Adipocyte (in vitro differentiated cells): ENCODE measurements at places on chromosomes 2 and 18.

DNA sequence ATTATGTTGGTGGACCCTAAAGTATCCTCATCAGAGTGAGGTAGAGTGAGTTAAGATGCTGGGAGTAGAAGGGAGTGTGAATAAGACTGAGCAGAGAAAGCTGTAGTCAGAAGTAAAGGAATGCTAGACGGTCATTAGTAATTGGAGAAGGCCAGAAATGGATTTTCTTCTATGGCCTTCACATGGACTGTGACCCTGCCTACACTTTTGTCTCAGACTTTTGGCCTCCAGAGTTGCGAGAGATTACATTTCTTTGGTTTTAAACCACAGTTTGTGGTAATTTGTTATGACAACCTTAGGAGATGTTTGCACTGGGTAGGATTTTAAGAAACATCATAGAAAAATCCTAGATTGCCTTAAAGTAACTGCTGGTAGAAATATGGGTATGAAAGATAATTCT is 1267.7 kb upstream of the TMEFF2 start:
- peak; percentile 40 for DNase-seq

DNA sequence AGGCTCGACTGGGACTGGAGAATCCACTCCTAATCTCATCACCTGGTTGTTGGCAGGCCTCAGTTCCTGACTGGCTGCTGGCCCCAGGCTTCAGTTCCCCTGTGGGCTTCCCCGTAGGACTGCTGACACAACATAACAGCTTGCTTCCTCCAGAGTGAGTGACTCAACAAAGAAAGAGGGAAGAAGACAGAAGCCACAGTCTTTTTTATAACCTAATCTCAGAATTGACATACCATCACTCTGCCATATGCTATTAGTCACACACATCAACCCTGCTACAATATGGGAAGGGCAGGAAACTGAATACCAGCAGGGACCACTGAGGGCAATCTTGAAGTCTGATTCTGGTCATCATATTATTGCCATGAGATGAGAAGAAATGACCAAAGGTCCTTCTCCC is 76.8 kb upstream of the SLC14A2 start:
- DNase-seq = no peak

DNA sequence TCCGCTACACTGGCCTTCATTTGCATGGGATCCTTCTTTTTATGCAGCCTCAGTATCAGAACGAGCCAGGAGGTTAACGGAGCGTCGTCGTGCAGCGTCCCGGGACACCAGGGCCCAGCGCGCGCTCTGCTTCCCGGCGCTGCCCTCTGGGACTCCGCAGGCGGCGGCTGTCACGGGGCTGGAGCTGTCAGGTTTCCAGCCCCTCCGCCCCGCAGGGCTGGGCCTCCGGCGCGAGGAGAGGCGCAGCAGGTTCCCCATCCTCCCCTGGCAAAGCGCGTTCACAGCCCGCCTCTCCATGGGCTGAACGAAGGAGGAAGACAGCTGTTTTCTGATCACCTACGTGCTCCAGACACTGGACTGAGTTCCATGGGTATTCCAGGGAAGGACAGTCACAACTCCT is 12.5 kb upstream of the PAX8 start:
- no peak for DNase-seq

- no peak for DNase-seq
Observed at GRCh38 chr18:6031442-6031841, 136.1 kb upstream of the TMEM200C start.

- DNase-seq = no peak
Observed at GRCh38 chr2:221779614-221780067, 207.5 kb upstream of the EPHA4 start.

DNA sequence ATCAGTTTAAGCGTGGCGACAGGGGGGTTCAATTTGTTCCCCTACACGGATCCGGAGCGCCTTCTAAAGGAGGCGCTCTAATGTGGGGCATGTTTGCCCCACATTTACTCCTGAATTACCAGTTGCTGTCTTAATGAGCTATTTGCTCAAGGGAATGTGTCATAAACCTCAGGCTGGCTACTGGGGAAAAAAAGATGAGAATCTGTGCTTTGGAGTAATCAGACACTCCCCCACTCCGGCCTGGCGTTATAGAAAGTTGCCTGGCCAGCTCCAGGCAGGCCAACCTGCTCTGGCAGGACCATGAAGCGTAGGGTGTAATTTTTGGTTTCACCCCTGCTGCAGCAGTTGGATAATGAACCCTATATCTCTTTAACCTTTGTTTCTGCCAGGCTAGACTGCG is 31.0 kb upstream of the MAP3K20 start:
- DNase-seq = no peak

GRCh38 chr2:76711490-76711889 is 810.7 kb downstream of the LRRTM4 start:
- no peak for DNase-seq

- no peak for DNase-seq
Observed at GRCh38 chr18:38886861-38887670, 1321.5 kb upstream of the CELF4 start.

GRCh38 chr2:233414273-233414654 is 60.0 kb downstream of the DGKD start:
- peak; percentile 34 for DNase-seq

DNA sequence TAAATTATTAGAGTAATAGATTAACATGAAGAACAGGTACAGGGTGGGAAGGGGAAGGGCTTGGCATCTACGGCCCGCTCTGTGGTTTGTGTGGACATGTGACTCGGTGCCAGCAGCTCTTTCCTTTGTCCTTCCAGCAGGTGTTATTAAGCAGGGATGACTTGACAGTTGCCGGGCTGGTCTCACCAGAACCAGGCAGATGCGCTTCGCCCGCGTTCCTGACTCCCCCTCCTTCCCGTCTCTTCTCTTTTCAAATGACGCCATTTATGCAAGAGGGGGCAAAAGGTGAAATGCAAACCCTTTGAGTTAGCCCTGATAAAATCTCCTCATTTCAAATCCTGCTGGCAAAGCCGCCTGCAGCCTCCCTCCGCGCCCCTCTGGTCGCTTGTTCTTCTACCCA is 38.9 kb upstream of the MGAT4A start:
- DNase-seq = no peak

GRCh38 chr2:20961858-20962257 is 82.0 kb downstream of the APOB start:
- peak; percentile 17 for DNase-seq

GRCh38 chr18:39149211-39149806 is 1583.7 kb upstream of the CELF4 start:
- DNase-seq = no peak

DNA sequence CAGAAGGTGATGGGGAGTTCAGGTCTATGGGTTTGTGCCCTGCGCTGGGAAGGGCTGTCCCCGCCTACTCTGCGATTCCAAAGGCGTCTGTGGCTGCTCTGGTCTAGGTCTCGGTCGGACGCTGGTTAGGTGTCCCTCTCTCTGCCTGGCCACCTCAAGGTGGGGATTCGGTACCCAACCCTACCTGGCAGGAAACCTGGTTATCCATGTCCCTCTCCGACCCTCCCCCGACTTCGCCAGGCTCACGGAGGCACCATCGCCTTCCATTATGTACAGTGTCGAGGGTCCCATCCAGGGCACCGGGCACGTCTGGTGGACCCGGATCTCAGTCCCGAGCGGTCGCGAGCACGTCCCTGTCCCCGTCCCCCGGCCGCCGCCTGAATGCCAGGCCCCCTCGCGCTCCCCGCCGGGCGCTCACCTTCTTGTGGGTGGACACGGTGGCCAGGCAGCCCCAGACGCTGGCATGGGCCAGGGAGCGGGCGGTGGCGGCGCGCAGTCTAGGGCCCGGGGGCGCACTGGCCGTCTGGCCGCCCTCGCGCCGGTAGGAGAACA is 628 bp downstream of the CREG2 start:
- DNase-seq = no peak
